ENCODE measurements at places on chromosomes 1 and 21. TPM values are rescaled to one million over a fixed set of nuclear protein-coding genes. Genes with fewer than 3 reads are reported as not detected.

GRCh38 chr1:20124456-20125057 lies 5.2 kb upstream of the PLA2G2D start:
- H3K27me3 ChIP-seq, result no peaks in the 10 kb centered on the region
- H3K36me3 ChIP-seq, result no peaks in the 10 kb centered on the region
- H3K4me1 ChIP-seq, result no peaks in the 10 kb centered on the region
- no peak overlapping the region for H3K4me3 ChIP-seq
- H3K27ac ChIP-seq, result no peak overlapping the region

DNA sequence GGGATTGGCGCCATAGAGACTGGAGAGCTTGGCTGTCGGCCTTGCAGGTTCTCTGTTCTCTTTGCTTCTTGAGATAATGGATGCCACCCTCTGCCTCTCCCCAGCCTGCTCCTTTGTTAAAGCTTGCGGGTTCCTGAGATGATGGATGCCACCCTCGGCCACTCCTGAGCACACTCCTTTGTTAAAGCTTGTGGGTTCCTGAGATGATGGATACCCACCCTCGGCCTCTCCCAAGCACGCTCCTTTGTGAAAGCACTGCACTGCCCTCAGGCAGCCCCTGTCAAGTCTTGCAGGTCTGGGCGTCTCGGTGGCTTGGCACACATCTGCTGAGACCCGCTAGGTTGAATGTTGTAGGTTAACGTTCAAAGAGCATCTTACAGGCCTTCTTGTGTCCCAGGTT lies 76.5 kb downstream of the SCCPDH start:
- no peaks in the 10 kb centered on the region for H3K27me3 ChIP-seq
- no peak overlapping the region for H3K27ac ChIP-seq
- no peaks in the 10 kb centered on the region for H3K36me3 ChIP-seq
- H3K4me3 ChIP-seq, result no peak overlapping the region
- H3K4me1 ChIP-seq, result peaks cover 18% of the 10 kb centered on the region

DNA sequence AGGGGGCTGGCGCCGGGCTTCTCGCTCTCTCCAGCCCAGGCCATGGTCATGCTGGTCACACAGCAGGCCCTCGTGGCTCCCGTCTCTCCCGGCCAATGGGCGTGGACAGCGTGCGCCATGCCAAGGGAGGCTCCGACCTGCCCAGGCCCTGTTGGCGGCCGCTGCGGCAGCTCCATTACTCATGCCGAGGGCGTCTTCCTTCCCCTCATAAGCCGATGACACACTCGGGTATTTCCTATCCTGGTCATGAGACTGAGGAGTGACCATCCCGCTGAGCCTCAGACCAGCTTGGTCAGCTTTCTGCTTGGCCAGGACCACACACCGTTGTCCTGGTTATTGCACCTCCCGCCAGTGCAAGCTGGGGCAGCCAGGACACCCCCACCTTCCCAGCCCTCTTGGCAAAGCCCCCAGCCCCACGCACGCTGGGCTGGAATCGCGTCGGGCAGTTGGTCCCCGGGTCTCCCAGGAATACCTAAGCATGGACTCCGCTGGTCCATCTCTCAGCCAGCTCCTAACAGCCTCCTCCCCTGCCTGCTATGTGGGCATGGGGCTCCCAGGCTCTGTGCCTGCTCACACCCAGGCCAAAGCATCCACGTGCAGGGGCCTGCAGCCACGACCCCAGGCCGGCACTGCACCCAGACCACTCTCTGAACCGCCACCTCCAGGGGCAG lies 49.8 kb downstream of the ARHGEF16 start:
- H3K4me3 ChIP-seq, result no peak overlapping the region
- no peak overlapping the region for H3K27ac ChIP-seq
- H3K4me1 ChIP-seq, result no peaks in the 10 kb centered on the region
- no peaks in the 10 kb centered on the region for H3K36me3 ChIP-seq
- no peak for DNase-seq

- H3K4me3 ChIP-seq, result no peak overlapping the region
- DNase-seq, result no peak
- no peaks in the 10 kb centered on the region for H3K4me1 ChIP-seq
- H3K27ac ChIP-seq, result no peak overlapping the region
Observed at GRCh38 chr21:37982496-37983318, 66.5 kb upstream of the KCNJ6 start.

- no peak for DNase-seq
- no peaks in the 10 kb centered on the region for H3K27me3 ChIP-seq
- no peaks in the 10 kb centered on the region for H3K4me1 ChIP-seq
Observed at GRCh38 chr21:42027085-42027821, 17.1 kb upstream of the ZBTB21 start.

DNA sequence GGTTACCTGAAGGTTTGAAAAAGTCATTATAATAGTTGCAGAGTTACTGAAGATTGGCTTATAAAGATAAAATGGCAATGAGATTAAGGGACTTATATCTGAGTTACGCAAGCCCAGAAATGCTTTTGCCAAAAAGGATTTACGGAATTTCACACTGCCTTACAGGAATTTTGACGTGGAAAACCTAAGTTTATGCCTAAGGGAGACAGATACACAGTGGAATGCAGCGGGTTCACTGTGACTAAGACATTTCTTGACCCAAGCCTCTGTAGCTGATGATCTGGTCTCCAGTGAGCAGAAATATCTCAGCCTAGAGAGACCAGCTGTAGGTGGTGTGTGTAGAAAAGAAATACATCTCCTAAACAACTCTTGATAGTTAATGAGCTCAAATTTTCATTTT lies 10.1 kb upstream of the EXO1 start:
- peak overlapping the region; percentile 36 for H3K27ac ChIP-seq
- no peaks in the 10 kb centered on the region for H3K36me3 ChIP-seq
- H3K27me3 ChIP-seq, result no peaks in the 10 kb centered on the region
- H3K4me3 ChIP-seq, result no peak overlapping the region
- H3K4me1 ChIP-seq, result no peaks in the 10 kb centered on the region
- peak; percentile 26 for DNase-seq

- no peak overlapping the region for H3K27ac ChIP-seq
- no peak overlapping the region for H3K4me3 ChIP-seq
- H3K4me1 ChIP-seq, result peaks cover 13% of the 10 kb centered on the region
Observed at GRCh38 chr1:226001963-226002666, 3.0 kb upstream of the SDE2 start.

GRCh38 chr21:26365849-26366248 lies 195.3 kb upstream of the APP start:
- no peak overlapping the region for H3K27ac ChIP-seq
- no peak for DNase-seq
- H3K4me3 ChIP-seq, result no peak overlapping the region
- no peaks in the 10 kb centered on the region for H3K27me3 ChIP-seq

GRCh38 chr1:61202854-61203598 lies 120.7 kb downstream of the NFIA start:
- H3K4me3 ChIP-seq, result no peak overlapping the region
- DNase-seq, result no peak
- H3K36me3 ChIP-seq, result no peaks in the 10 kb centered on the region
- H3K27me3 ChIP-seq, result no peaks in the 10 kb centered on the region
- peak overlapping the region; percentile 43 for H3K27ac ChIP-seq

Gene C1orf116
- 18.3 TPM for total RNA-seq

Gene RHBDL2
- total RNA-seq, result 0.57 TPM
